ENCODE measurements at places on chromosomes 11 and 22.
A peak's percentile ranks its signal among the peaks of the same experiment; 100 is the strongest.

DNA sequence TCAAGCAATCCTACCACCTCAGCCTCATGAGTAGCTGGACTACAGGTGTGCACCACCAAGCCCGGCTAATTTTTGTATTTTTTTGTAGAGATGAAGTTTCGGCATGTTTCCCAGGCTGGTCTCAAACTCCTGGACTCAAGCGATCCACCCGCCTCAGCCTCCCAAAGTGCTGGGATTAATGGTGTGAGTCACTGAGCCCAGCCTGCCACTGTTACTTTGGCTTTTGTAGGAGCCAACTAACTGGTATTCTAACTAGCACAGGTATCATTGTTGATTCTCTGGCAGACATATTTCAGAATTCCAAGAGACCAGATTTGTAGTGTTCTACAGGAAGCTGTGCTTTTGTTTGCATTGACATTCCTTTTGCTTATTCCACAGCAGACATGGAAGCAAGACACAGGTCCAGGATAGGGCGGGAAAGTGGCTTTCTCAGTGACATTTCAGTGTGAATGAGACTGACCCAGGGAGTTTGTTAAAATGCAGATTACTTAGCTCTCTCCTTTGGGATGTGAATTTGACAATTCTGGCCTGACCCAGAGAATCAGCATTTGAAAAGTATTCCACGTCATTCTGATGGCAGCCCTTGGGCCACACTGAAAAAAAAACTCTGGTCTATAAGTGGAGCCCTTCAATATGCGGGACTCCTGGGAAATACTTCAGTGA, 52.2 kb upstream of the PAX6 start:
- DNase-seq: no peak

DNA sequence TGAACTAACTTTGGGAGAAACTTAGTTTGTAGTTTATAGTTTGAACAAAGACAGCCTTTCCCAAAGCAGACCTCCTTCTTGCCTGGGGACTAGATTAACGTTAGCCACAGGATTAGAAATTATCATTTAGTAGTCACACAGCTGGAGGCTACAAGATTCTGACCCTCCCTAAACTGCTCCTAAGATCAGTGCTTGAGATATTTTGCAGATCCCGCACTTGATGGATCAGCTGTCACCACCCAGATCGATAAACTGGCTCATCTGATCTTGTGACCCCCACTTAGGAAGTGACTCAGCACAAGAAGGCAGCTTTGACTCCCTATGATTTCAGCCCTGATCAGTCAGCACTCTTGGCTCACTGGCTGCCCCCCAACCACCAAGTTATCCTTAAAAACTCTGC, 1.6 kb downstream of the SLC22A24 start:
- no peak for DNase-seq

- DNase-seq: no peak
Measured at GRCh38 chr11:69660001-69660500, 15.1 kb downstream of the LTO1 start.

DNA sequence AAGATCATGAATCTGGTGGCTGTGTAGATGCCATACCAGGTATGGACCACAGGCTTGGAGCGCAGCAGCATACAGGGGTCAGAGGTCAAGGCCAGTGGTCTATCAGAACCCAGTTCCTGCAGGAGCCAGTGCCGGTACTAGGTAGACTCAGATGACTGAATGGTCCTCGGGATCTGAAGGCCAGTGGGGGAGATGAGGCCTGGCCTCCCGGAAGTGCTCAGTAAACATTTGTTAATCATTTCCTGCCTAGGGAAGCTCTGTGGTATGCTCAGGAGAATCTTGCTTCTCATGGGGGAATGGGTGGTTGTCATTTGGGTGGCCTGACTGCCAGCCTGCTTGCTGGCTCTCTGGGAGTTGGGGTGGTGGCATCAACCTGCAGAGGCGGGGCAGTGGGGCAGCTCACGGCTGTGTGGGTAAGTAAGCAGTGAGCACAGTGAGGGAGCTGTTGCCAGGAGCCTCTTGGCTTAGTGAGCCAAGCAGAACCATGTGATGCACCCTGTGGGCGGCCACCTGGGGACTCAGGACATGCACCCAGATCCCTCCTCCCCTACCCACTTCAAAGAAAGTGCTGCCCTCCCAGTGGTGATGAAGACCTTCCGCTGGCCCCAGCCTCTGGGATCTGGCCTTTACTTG, 33.0 kb downstream of the PTPRJ start:
- no peak for DNase-seq

- no peak for DNase-seq
Measured at GRCh38 chr11:124867700-124868099, 2.5 kb downstream of the ROBO3 start.

DNA sequence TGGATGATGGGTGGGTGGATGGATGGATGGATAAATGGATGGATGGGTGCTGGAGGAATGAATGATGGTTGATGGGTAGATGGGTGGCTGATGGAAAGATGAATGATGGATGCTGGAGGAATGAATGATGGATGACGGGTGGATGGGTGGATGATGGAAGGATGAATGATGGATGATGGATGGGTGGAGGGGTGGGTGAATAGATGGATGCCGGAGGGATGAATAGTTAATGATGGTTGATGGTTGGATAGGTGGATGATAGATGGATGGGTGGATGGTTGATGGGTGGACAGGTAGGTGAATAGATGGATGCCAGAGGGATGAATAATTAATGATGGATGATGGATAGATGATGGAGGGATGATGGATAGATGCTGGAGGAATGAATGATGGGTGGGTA, 41.4 kb downstream of the ANO1 start:
- DNase-seq: no peak

DNA sequence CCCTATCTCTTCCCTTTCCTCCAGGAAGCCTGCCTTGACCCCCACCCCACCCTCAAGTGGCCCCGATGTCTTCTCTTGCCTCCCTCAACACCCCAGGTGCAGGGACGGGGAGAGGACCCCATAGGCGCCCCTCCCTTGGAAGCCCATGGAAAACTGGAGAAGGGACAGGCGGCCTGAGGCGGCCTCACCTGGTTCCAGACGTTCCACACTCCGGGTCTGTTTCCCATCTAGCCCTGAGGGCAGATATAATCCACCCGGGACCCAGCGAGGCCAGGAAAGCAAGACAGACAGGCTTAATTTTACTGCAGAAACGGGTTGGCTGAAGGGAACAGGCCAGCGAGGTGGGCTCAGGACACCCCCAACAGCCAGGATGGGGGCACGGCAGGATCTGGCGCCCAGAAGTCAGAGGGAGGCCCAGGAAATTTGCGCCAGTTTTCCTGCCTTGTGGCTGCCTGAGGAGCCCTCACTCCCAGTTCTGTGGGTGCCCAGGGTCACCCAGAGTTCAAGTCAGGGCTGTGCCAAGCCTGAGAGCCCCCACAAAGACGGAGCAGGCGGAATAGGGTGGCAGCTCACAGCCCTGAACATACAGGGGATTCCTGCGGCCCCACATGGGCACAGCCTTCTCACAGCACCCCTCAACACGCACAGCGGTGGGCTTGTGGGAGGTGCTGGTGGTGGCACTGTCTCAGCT, 3.0 kb upstream of the SIGIRR start:
- no peak for DNase-seq

DNA sequence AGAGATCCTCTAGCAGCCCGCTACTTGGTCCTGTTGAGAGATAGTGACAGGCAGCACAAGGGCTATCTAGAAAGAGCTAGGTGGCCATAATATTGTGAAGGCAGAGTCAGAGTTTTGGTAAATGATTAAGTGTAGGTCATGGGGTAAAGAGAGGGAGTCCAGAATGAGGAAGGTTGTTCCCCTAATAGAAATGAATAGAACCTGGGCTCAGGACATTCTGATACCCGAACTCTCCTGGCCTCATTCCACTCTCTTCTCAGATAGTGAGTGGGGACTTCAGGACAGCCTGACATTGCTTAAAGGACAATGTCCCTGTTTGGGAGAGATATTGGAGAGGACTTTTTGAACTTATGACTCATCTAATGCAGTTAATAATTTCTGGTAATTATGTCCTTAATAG, 20.6 kb downstream of the SLC5A1 start:
- DNase-seq: no peak

- no peak for DNase-seq
Measured at GRCh38 chr22:44309137-44309536, 3.6 kb downstream of the SHISAL1 start.

DNA sequence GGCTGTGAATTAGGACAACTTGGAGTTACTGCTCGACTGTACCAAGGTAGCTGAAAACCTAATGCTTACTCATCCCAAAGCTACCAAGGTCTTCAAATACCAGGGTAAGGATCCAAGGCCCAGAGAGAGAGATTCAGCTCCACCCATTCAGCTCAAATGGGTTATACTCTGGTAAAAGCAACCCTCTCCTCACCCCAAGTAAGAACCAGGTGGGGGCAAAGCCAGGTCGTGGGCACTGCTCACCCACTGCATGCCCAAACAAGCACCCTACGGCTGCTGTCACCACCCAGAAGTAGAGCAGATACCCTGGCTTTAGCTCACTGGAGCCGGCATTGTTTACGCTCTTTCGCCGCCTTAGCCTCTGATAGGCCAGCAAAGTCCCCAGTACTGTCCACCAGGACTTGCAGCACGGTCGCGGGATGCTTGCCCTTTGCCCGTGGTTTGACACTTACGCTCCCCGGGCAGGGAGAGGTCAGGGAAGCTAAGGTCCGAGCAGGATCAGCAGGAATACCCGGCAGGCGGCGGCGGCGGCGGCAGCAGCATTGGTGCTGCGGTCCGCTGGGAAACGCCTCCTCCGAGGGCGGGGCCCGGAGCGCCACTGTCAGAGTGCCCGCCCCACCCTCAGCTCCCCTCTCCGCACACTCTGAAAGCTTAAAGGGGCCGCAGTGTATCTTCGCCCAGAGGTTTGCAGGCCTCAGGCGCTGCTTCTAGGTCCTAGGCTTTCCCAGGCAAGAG, 19.6 kb downstream of the CKAP5 start:
- DNase-seq: peak; percentile 55

- DNase-seq: no peak
Measured at GRCh38 chr11:119478711-119479285, 55.8 kb upstream of the THY1 start.

DNA sequence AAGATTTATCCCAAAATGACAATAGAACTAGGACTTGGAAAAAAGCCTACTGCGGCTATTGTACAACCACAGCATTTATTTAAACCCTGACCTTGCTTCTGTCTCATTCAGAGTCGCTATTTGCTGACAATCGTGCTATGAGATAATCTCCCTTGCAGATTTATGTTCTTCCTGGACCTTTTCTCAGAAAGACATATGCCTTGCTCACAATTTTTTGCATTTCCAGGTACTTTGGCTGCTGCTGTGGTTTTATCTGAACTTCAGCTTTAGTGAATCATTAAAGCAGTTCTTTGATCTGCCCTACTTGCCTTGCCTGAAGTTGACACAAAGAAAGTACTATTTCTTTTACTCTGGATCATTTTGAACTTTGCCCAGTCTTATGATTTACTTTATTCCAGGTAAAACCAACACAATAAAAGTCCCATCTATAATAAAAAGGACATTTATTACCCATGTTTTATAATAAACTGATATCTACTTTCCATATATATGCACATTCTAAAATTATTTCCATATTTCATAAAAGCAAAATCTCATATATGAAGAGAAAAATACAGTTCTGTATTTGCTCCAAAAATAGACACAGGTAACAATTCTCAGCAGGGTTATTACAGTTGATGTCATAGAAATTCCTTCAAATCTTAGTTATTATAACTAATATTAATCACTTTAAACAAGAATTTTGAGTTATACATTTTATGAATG, 63.4 kb upstream of the CARD18 start:
- no peak for DNase-seq

DNA sequence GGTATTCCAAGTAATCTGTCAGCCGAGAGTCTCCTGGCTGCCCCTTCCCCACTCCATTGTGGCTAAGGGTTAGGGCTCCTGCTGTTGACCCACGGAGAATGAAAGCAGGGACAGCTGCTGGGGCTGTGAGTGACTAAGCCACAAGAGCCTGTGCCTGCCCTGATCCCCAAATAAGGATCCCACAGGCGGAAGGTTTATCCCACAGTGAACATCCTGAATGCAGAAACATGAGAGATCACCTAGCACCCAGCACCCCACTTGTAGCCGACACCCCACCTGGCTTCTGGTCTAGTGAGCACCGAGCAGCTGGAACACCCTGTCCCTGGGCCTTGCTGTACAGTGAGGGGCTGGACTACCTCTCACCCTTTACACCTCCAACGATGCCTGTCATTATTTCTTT, 117.7 kb upstream of the LMO1 start:
- no peak for DNase-seq

DNA sequence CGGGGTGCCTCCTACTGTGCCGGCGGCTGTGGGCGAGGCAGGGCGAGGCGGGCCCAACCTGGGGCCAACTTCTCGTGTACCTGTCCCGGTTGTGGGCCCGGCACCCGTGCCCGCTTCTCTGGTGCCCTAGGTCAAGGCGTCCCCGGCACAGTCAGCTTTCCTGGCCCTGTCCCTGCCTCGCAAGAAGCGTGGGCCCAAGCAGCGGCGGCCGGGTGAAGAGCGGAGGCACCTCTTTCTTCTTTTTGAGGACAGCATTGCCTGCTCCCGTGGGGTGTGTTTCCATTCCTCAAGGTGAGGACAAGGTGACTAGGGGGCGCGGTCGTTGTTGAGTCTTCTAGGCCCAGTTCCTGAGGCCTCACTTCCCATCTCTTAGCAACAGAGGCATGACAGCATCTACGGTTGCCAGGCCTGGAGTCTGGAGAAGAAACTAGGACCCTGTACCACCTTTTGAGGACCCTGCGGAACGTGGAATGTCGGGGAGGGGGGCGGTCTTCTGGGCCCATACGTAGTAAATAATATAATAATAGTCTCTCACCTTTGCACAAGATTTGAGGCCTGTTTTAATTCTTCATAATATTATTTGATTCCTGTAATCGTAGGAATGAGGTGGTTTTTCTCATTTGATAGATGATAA, 418 bp downstream of the ACO2 start:
- no peak for DNase-seq

DNA sequence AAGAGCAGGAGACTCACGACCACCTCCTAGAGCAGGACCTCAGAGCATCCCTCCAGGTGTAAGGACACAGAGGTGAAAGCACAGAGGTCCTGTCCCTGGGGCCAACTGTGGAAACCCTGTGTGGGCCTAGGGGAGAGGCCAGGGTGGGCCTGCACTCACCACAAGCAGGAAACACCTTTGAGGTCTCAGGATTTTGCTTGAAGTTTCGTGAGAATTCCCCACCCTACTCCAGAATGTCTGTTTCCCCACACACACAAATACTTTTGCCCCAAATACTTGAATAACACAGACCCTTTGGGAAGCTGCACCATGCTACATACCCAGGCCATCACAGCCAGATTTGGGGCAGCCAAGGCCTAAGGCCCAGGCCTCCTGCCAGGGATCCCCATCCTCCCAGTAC, 18.1 kb downstream of the SLC43A3 start:
- DNase-seq: no peak

All from stimulated activated CD4-positive, alpha-beta T cell treated with anti-CD3 and anti-CD28 coated beads, TNF-alpha, amount 100 ng/mL, for 4 hours (primary cell).